ENCODE measurements at places on chromosomes 12 and 14.
A peak's percentile ranks its signal among the peaks of the same experiment; 100 is the strongest.

DNA sequence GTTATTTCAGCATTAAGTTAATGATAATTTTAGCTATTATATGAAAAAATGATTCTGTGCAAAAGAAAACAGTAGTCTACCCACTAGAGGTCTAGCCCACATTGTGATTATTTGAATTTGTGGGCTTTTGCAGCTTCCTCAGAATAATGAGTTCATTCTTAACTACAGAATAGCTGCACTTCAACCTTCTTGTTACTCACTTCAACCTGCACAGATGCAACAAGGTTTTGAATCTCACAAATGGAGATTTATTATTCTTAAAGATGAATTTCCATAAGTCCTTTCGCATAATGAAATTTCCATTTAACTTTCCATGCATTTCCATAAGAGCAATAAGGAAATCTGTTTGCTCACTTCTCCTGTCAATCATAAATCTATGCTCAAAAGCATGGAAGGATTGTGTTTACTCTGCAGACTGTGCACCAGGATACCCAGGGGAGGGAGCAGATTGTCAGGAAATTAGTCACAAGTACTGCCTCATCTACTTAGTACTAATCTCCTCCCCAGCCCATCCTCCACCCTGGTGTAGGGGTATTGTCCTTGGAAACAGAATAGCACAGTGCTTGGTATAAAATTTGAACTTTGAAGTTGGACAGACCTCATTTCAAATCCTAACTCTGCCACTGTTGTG, 24.1 kb downstream of the PTGER2 start:
- DNase-seq, result no peak

GRCh38 chr14:88005050-88005481, at the start of gene GPR65:
Gene GPR65 (plus strand): TSS chr14:88005135. CDS start chr14:88010848, 5,713 bp downstream.
- DNase-seq, result peak; percentile 22

DNA sequence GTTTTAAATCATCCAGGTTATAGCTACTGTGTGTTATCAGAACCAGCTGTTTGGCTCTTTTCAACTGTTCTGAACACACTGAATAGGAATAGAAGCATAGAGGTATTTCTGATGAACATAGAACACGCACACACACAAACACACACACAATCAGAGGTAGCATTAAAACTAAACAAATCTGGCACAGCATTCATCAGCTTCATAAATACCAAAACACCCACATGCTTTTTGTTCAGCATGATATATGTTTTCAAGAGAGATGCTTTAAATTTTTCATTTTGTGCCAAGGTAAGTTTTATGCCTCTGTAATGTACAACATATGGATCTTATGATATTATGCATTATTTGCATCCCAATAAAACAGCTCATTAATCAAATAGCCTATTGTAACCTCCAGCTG, 208.6 kb downstream of the GALC start:
- DNase-seq, result no peak

DNA sequence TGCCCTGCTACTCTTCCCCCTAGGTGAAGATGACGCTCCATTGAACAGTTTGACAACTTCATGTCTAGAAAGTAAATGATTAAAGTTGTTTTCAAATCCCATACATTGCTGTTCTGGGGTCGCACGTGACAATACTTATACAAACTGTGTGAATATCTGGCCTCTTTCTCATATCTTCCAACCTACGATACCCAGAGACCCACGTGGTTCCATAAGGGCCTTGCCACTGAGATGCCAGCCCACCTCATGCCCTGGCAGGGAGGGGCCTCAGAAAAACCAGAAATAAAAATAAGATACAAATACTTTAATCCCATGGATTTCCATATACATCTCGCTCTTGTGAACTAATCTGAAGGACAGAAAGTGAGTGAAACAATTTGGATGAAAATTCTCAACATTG, 4.5 kb downstream of the GZMB start:
- DNase-seq, result no peak

DNA sequence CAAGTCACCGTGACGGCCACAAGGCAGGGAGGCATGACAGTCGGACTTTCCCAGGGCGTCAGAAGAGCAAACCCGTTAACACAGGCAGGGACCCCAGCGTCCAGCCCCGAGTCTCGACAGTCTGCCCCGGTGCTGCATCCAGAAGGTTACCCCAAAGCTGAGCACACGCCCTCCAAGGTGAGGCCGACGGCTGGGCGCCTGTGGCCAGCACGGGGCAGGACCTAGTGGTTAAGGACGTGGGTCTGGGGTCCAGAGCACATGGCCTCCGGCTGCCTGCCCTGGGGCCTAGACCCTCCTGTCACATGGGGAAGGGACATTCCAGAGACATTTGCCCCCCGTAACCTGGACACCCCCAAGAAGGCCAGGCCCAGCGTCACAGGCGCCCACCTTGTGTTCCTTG, 29.7 kb upstream of the BTBD6 start:
- DNase-seq, result no peak

GRCh38 chr12:83462419-83462818, 775.7 kb downstream of the TMTC2 start:
- DNase-seq, result no peak

DNA sequence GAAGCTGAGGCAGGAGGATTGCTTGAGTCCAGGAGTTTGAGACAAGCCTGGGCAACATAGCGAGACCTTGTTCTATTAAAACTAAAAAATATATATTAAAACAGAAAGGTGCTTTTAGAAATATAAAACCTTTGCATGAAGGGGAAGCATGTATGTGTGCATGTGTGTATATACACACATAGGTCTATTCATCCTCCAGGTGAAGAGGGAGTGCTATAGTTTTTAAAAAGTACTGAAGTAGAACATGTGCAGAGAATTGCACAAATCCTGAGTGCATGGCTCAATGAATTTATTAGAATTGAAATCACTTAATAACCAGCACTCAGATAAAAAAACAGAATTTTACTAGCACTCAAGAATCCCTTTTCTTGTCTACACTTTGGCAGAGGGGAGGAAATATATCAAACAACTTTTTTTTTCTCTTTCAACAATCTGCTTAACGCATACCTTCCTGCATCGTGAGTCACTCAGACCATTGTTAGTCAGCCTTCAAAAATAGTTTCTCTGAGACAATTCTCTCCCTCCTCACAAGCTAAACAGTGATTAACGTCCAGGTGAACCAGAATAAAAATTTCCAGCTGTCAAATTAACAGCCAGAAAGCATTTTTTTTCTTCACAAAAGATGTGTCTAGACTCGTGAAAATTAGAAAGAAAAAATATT, 17.7 kb upstream of the NEDD1 start:
- DNase-seq, result no peak

GRCh38 chr12:3771853-3772252, 18.9 kb upstream of the CRACR2A start:
- DNase-seq, result no peak

GRCh38 chr14:84435820-84436324, 1094.1 kb upstream of the FLRT2 start:
- no peak for DNase-seq

Measured in activated naive CD4-positive, alpha-beta T cell treated with Interleukin-2 at 50 U/mL for 16 hours (primary cell).